Hematopoietic multipotent progenitor cell treated with erythropoietin and hydrocortisone succinate and interleukin-3 and kit ligand, for 17 days (in vitro differentiated cells): ENCODE measurements at places on chromosomes 2 and 18.
A peak's percentile ranks its signal among the peaks of the same experiment; 100 is the strongest.

DNA sequence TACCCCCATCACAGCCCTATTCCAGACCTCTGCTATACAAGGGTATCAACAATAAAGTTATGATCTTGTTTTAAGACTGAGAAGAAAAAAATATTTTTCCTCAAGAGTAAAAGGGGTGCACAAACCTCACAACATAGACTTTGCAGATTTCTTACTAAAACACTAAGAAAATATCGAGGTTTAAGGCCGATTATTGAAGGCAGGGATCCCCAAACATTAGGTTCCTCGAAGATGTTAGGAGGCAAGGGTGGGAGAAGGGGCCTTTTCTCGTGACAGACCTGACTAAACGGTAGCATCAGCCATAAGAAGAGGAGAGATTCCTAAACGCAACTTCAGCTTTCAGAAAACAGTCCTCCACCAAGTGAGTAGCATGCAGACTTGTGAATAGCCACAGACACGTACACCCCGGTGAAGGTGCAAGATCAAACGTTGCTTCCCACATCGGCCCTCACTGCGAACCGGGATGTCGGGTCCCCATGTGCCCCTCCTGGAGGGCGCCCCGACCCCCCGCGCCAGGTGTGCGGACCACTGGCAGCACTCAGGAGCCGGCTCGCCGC, 678 bp downstream of the PIAS2 start:
- peak; percentile 18 for DNase-seq

DNA sequence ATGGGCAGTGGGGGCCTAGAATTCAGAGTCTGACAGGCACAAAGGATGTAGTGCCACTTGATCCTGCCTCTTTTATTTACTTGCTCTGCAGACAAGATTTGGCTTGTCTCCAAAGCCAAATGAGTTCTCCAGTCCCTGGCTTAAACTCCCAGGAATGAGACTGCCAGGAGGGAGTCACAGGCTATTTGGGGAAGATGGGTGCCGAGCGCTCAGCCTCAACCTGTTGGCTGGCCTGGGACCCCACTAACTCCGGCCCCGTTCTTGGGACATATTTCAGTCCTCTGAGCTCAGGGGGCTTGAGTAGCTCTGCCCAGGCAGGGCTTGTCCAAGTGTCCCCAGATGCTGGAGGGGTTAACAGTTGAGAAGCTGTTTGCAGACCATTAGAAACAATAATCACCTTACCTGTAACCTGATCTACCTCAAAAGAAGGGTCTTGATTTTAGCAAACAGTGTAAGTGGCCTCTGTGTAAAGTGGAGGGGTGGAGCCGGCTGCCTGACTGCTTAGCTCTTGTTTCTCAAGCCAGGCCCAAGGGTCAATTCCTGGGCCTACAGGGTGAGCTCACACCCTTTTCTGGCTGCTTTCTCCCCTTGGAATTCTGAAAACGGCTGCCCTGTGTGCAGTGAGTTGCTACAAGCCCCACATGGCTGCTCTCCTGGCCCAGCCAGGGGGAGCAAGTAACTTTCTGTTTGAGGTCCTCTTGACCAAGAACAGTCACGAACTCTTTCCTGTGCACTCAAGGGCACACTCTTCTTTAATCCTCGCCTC, 27.1 kb upstream of the FZD5 start:
- no peak for DNase-seq

DNA sequence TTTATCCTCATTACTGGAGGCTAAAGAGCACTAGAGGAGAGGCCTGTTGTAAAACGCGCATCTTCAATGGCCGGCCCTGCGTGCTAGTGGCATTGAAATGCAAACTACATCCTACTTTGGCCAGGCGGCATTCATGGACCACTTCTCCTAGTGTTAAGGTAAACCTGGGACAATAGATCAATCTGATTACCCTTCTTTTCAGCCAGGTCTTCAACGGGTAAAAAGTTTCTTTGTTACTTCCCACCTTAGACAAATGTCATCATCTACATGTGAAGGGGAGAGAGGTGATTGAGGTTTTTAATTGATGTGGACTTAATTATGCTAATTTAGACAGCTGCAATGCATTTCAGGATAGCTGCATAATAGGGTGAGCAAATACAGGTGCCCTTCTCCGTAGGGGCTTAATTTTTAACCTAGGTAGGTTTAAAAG, 628.0 kb downstream of the ZEB2 start:
- DNase-seq = no peak

- DNase-seq = no peak
Measured at GRCh38 chr18:12768625-12769024, 65.8 kb downstream of the PSMG2 start.

- DNase-seq = no peak
Measured at GRCh38 chr18:29123706-29124530, 947.0 kb upstream of the CDH2 start.

DNA sequence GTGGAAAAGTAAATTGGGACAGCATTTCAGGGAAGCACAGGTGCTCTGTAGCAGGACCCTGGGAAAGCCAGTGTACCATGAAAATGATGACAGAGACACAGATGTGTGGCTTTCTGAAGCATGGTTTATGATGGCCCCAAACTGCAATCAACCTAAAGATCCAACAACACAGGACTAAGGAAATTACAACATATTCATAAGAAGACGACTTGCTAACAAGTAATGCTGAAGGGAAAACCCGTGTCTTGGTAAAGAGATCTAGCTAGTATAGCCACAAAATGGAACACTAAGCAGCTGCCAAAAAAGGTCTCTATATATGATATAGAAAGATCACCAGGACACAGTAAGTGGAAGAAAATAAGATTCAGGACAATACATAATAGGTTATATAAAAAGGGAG, 53.2 kb downstream of the UXS1 start:
- DNase-seq = no peak

DNA sequence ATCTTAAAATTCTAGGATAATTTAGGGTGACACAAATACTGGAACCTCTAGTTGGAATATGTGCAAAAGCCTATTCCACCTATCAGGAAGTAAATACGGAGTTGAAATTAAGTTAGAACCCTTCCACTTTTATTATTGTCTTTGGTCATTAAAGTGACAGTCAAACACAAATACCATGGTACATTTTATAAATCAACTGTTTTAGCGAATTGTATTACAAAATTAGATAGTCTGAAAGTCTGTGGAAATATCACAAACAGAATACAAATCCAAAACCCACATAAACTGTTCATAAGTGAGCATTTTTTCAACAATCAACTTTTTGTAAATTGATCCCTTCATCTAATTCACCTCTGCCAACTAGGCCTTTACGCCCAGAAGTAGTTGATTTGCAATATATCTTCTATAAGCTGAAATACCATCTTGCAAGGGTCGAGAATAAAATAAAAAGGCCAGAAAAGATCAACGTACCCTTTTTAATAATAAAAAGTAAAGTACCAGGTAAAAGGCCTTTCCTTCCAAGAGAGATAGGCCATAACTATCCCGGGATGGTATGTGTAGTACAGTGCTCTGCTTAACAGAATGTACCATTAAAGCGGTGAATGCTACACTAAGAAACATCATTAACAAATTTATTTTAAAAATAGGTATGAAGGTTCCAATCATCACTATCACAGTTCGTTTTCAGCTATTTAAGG, 1.3 kb downstream of the USP34 start:
- DNase-seq = peak; percentile 60

DNA sequence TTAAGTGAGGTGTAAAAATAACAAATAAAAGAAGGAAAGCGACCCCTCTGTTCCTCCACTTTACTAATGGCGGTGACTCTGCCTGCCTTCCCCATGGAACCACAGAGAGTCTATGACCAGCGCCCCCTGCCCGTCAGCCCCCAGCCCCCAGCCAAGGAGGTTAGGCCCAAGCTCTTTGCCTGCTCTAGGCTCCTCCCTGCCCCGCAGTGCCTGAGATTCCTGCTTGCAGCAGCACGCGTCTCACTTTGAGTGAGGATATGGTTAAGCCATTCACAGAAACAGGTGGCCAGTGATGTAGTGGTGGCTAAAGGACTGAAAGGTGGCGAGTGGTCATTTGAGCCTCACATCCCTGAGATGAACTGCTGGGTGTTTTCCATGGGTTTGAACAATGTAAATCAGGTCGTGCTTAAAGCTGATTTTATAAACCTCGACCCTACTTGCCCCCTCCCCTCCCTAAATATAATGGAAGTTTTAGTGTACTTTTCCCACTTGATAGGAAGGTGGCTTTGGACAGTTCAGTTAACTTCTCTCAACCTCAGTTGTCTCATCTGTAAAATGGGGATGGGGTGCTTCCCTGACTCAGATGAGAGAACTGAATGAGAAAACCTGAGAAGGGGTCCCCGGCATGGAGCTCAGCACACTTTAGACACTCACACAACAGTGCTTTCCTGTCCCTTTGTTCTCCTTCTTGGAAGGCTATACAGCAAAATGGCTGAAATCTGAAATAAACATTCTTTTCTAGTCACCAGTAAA, 46.5 kb downstream of the IL1RL2 start:
- no peak for DNase-seq

DNA sequence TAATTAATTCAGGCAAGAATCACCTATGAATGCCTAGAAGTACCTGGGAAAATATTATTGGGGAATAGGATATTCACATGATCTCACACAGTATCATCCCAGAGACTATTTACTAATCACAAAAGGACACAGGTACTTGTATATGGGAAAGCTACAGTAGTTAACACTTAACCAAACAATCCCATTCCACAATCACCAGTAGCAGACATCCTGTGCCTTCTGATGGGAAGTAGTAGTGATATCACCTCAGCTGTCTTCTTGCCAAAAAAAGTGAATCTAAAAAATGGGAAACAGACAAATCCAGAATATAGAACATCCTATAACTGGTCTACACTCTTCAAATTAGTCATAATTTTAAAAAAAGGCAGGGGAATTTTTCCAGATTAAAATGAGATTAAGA, 75.6 kb upstream of the CCDC150 start:
- no peak for DNase-seq

DNA sequence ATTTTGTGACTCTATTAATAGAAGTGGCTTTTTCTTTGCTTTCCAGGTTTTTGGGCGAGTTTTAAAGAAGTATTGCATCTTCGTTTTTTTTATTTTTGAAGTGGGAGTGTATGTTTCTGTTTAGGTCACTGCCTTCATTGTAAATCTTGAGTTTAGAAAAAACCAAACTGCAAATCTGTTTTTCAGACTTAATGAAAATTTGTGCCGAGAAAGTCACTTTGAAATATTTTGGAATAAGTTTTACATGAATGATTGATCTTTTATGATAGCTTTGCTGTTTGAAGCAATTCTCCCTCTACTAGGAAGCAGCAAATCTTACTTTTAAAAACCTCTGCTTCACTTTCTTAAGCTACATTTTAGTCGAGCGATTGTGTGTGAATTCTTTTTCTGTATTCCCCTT, 2.2 kb downstream of the SMAD4 start:
- DNase-seq = no peak

GRCh38 chr2:30678410-30679137, 128.7 kb downstream of the CAPN13 start:
- no peak for DNase-seq

DNA sequence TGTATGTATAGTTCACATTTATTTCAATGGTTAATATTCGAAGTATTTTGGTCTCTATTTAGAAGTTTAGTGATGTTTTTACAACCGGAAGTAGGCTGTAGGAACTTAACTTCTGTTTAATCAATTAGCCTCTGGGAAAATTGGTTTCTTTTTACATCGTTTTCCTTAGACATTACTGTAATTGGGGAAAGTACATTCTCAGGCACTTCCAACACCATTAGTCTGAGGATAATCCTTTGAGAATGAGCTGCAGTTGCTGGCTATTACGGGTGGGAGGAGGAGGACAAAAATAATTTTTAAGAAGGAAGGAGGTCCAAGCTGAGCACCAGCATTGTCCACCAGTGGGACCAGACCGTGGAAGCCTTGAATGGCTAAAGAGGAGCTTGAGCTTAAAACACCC, 70.4 kb upstream of the ST3GAL5 start:
- DNase-seq = no peak

- no peak for DNase-seq
Measured at GRCh38 chr18:28884304-28884703, 707.4 kb upstream of the CDH2 start.

DNA sequence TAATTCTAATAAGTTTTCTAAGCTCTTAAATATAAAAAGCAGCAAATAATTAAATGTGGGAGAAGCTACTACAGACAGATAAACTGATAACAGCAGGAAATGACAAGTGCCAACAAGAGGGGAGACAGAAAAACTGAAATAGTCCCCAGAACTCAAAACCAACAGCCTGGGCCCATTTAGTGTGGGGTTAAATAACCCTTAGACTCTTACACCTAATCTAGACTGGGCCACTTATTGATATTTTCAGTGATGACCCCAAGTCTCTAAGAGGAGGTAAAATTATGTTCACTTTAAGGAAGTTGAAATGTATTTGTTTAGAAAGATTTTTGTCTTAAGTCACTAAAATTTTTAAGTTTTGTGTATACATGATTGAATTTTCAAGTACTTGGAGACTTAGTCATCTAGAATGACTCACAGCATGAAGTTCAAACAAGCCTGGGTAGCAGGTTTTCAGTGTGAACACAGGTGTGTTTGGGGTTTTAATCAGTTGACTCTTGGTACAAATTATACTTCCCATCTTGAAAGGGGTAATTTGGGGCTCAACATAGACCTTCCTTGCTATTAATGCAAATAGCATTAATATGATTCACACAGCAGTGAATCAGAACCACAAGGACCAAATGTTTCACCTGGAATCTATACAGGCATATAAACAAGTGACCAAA, 54.9 kb upstream of the MYO3B start:
- no peak for DNase-seq

- no peak for DNase-seq
Measured at GRCh38 chr2:59236723-59237122, 995.6 kb upstream of the FANCL start.

GRCh38 chr2:73594251-73594650, 48.0 kb downstream of the NAT8 start:
- DNase-seq = no peak

GRCh38 chr2:10404324-10405143, 43.6 kb downstream of the ODC1 start:
- no peak for DNase-seq

DNA sequence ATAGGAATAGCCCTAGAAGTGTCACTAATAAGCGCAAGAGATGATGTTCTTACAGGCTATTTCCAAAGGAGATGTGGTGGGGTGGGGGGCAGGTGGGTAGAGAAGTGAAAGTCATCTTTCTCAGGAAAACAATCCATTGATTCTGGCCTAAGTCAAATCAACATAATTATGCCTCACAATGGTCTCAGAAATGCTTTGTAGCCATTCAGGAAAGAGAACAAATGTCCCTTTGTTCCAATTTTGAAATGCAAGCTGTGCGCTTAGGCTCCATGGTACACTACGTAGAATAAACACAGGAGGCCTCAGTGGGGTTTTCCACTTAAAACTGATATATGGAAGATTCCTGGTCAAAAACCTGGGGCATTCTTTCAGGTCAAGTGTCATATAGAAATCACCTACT, 529.9 kb upstream of the KLHL29 start:
- no peak for DNase-seq

DNA sequence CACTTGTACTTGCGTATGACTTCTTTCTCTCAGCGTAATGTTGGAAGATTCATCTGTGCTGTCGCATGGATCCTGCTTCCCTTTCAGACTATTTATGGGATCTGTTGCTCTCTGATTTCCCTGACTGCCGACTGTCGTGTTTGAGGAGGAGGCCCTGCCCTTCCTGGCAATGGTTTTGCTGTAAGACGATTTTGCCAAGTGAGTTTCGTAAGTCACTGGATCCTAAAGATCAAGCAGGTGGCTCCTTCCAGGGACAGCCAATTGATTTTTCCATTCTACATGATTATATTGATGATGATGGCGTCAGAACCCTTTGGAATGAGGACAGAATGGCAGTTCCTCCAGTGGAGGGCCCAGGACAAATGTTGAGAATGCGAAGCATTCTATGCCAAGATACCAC, 8.7 kb upstream of the B3GNT2 start:
- DNase-seq = no peak

- no peak for DNase-seq
Measured at GRCh38 chr2:160372010-160372356, 121.6 kb downstream of the RBMS1 start.

- DNase-seq = no peak
Measured at GRCh38 chr2:26675651-26676255, 16.8 kb upstream of the KCNK3 start.
